ENCODE measurements at places on chromosomes 5 and 9.

- DNase-seq, result no peak
These were observed 34.2 kb downstream of the TMEM245 start for GRCh38 chr9:109085510-109085909.

DNA sequence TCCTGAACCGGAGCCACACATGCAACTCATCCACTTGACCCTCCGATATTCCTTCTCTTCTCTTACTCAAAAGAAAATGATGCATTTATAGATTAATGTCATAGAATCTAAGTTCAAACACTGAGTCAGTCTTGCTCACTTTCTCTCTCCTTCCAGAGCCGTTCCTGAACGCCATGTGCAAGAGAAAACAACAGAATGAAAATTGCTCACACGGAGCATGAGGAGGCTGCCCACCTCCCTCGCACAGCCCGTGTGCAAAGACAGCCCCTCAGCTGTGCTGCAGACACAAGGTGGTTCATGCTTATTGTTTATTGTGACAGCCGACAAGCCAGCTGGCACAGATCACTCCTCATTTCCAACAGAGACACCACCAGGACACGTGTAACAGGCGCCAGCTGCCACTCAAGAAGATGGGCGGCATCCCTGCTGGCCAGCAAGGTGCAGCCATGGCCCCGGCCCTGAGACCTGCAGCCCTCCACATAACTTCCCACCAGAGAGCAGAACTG is 290.8 kb downstream of the GLIS3 start:
- no peak for DNase-seq

- no peak for DNase-seq
These were observed 995.8 kb upstream of the WWC1 start for GRCh38 chr5:167295681-167296005.

- no peak for DNase-seq
These were observed 31.5 kb upstream of the ALDH1A1 start for GRCh38 chr9:72984226-72984947.

DNA sequence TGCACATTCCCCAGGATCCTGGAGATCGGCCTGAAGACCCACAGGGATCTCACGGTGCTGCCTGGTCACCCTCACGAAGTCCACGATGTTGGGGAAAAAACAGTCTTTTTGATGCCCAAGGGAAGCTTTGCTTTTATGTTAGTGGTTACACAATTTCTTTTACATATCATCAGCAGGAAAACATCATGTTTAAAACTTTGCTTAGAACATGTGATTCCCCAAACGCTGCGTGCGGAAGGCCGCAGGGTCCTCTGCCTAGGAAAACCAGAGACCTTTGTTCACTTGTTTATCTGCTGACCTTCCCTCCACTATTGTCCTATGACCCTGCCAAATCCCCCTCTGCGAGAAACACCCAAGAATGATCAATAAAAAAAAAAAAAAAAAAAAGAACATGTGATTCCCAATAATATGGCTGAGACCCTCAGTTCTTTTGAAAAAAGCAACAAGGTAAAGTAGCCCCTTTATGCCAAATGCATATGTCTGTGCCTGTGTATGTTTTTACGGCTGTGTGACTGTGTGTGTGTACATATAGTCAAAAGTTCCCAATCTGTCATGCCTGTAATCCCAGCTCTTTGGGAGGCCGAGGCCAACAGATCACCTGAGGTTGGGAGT is 11.5 kb upstream of the AGPAT2 start:
- DNase-seq, result no peak

- no peak for DNase-seq
These were observed 10.6 kb upstream of the FAM163B start for GRCh38 chr9:133619791-133620190.

DNA sequence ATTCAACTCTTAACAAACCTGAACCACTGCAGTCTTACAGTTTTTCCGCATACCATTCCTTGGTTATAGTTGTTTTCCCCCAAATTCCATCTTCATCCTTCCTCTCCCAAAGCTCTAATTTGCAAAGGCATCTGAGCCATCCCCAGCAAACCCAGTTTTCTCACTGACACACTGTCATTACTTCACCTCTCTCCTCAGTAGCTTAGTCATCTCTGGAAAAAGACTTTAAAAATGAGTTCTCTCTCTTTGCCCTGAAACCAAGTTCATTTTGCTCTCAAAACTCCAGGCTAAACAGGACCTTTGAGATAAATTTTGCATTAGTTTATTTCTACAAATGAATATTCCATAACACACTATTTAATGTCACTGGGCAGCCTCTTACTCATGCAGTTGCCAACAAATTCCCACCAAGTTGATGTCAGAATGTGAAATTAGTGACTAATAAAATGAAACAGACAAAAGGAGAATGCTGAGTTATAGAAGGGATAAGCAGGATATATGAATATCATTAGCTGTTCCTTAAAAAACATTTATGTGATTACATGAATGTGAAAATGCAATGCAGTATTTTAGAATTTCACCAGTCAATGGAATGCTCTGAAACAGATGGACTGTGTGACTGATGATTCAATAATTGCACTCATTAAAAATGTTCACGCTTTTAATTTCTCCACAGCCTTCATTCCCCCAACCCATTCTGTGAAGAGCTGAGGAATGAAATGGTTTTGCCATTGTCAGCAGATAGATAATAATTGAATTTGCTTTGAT is 107.4 kb upstream of the DMAC1 start:
- DNase-seq, result no peak

DNA sequence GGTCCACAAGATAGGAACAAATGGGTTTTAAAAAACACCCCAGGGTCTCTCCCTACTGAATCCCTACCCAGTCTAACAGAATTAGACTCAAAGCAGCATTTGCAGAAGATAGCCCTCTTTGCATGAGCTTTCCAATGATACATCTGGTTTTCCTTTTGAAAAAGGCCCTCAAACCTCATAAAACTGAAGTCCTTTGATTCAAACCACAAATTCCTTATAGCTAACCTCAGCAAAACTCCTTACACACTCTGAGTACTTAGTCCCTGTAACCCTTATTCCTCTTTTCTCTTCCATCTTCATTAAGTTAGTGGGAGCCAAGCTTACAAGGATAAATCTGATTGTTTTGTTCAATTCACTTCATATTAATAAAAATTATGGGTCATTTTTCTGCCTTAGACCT is 90.5 kb upstream of the TNC start:
- DNase-seq, result no peak

DNA sequence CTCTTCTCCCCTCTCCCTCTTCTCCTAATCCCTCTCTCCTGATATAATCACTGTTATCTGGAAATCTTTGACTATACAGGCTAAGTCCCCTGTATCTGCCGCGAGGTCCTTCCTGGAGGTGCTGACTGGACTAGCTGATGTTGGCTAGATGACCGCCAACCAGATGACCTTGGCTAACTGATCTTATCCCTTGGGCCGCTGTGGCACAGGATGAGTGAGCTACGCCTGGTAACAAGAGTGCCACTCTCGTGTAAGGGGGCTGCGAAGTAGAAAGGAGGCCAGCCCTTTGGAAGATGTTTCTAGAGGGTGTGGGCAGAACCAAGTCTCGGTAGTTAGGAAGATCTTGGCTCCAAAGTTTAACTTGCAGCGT is 345 bp upstream of the PRRC1 start:
- DNase-seq, result no peak

- DNase-seq, result no peak
These were observed 17.5 kb downstream of the ANKRD33B start for GRCh38 chr5:10581424-10581748.

- DNase-seq, result no peak
These were observed 158.8 kb downstream of the MACROH2A1 start for GRCh38 chr5:135240283-135240633.

DNA sequence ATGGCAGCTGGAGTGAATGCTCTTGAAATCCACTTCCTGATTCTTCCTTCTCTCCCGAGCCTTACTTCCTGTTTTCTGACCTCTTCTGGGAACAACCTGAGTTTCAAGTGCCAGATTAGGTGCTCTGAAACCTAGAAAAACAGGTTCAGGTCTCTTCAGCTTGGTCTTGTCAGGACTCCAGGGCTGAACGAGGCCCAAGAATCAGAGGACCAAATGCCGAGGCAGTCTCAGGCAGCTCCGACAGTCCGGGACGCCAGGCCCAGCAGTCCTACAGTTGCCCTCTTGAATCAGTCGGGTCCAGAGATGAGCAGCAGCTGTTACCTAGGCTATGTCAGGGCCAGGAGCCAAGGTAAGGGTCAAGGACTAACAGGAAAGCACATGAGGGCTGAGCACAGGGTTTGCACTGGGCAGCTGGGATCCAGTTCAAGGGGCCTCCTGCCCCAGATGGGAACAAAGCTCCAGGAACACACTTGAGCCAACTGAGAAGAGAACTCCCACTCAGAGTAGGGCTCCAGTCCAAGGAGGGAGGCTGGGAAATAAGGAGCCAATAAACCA is 38.3 kb upstream of the ADRA1B start:
- DNase-seq, result no peak

DNA sequence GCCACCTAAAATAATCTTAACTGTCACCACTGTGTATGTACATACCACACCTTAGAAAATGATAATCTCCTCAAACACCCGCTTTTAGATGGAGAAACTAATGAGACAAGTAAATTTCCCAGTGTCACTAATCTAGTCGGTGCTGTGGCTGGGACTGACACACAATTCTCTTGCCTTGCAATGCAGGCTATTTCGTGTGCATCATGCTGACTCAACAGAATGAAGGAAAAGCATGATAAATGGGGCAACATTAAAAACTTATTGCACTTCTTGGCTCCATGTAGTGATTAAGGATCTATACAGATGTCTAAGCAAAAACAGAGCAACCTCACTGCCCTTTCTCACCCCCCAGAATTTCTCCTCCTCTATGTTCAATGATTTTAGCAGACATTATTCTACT is 677.9 kb downstream of the DTWD2 start:
- no peak for DNase-seq

GRCh38 chr9:97109194-97109811 is 70.4 kb upstream of the CTSV start:
- no peak for DNase-seq

DNA sequence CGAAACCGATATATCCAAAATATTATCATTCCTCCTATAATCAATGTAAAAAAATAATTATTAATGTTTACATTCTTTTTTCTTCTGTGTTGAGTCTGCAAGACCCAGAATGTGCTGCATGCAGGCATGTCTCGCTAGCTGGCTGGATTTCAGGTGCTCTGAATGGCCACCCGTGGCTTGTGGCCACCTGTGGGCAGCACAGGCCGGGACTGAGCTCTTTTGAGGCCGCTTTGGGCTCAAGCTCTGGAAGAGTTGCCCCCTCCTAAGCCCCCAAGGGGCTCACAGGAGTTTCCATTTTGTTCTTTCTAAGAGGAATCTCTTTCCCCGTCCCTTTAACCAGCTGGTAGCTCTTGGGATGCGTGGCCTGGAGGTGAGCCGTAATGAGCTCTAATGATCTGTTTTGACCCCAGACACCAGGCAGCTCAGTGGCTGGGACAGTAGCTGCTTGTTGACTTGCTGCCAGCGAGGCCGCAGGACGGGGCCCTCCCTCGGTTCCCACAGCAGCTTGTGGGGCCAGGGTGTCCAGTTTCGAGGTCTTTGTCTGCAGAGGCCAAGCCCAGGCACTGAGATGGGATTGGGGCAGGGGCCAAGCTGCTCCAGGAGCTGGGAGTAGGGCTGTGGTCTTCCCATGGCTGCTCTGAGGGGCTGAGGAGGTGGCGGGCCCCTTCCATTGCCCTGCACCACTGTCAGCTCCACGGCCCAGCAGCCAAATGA is 20.8 kb downstream of the ASS1 start:
- DNase-seq, result no peak

DNA sequence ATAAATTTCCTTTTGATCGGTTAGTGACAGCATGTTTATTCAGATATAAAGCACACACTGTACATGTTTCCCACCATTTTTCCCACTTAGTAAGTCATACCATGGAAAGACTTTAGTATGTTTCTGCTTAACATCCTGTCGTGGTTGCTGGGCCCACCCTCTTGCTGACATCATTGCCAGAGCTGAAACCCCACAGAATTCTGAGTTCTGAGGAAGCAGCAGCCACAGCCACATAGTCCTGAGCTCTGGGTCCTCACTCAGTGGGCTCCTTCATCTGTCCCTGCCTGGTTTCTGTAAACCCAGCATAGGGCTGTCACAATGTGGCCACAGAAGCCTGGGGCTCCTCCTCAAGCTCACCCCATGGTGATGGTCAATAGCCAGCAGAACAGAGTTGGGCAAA is 441.5 kb downstream of the ENC1 start:
- DNase-seq, result no peak

DNA sequence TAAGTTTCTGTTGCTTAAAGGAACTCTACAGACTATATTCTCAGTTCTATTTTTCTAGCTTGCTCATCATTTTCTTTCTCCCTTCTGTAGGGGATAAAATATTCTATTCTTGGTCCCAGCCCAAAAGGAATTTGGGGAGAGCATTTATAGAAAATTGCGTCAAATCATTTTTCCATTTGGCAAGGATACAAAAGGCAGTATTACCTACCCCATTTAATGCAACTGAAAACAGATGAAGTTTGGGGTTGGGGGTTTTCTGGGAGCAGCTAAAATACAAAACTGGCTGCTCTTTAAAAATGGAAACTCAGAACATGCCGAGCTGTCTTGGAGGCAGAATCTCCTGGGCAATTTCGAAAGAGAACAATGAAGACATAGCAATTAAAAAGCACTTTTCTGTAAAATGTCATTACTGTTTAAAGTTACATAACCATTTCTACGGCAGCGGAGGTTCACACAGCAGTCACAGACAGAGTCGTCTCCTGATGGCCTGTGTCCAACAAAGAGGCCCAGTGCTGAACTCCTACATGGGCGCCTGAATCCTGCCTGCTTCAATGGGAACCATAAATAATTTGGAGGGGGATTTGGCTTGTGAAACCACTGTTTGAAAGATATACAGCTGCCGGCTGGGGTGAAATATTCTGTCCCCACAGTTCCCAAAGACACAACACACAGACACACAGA is 152.4 kb downstream of the BRINP1 start:
- DNase-seq, result no peak

GRCh38 chr5:55577353-55578060 is 42.7 kb upstream of the PLPP1 start:
- DNase-seq, result no peak

DNA sequence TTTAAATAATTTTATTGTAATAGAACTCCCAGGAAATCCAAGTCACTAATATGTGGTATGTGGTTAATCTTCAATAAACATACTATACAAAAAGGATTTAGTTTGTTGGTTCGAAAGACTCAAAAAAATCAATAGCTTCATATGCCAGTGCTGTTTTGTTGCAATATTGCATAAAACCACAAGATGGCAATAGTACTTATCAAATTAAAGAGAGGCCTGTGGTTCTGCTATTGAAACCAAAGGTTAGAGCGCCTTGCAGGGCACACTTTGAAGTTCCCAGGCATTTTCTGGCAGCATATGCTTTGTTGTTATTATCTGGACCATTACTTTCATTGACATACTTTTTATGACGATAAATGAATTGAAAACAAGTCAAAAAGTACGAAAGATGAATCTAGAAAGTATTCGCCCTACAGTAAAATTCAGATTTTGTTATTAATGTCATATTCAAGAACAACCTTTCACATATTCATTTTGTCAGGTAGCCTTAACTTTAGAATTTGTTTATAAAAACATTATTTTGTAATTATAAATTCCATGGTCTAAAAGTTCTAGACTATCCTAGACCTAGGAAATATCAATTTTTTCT is 316.3 kb downstream of the MCTP1 start:
- no peak for DNase-seq
